ENCODE measurements at places on chromosomes 13 and 19.

DNA sequence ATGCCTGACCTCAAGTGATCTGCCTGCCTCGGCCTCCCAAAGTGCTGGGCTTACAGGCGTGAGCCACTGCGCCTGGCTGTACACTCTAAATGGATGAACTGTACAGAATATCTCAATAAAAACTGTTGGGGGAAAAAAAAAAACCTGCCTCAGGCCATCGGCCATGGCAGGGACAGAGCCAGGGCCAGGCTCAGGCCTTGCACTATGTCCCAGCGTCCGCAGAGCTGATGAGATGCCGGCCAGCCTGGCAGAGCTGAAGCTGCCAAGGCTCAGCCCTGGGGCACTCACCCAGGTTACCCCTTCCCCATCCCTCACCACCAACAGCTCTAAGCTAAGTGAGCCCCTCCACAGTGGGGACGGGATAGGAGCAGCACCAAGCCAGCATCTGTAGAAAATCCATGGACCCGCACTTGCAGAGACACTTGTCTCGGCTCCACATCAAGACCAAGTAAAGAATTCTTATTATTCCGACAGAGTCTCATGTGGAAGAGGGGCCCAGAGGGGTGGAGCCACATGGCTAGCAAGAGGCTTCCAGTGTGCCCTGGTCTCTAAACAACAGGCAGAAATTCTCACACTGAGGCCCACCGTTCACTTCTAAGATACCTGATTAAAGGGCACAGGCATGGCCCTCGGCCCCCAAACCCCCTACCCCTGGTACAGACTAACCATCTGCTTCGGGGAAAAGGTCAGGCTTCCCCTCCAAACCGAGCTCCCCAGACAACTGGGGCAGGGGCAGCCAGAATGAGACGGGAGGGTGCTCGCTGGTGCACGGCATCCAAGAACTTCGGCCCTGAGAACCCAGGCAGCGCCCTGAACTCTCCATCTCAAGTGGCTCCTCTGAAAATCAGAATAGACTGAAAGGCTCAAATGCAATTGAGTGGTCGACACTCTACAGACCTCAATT is 5.8 kb downstream of the PPP6R1 start:
- DNase-seq = no peak

GRCh38 chr13:65154661-65155447 is 2075.3 kb downstream of the PCDH9 start:
- no peak for DNase-seq

GRCh38 chr19:12784394-12784870 is 6.9 kb upstream of the JUNB start:
- no peak for DNase-seq

- no peak for DNase-seq
Measured at GRCh38 chr13:49240017-49240416, 7.7 kb upstream of the CDADC1 start.

DNA sequence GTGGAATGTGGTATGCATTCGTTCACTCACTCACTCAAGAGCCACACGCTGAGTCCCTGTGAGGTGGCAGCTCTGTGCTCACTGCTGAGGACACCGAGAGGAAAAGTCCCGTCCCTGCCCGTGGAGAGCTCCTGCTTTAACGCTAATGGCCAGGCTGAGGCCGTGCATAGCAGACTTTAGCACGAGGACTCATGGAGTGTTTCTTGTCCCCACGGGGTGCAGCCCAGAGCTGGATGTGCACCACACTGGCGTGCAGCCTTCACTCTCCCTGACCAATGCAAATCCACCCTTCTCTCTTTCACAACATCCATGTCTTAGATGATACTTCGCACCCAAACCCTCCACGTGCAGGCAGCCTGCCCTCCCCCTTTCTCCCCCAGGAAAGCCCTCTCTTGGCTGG is 159.6 kb upstream of the ZNF536 start:
- DNase-seq = no peak

All from NCI-H524 treated with DMSO at 0.1 percent for 48 hours (cell line).